ENCODE measurements at places on chromosomes 6 and 20. TPM values are rescaled to one million over a fixed set of nuclear protein-coding genes. Genes with fewer than 3 reads are reported as not detected.
A peak's percentile ranks its signal among the peaks of the same experiment; 100 is the strongest.

The RRAGD gene
- total RNA-seq, result 1.1 TPM

The GPX5 gene
- not detected for total RNA-seq

The EPPIN gene
- not detected for total RNA-seq

The KCNB1 gene
- 7.0 TPM for total RNA-seq

The SIRPD gene
- not detected for total RNA-seq

The ID1 gene
- 396 TPM for total RNA-seq

The ULBP3 gene
- 2.9 TPM for total RNA-seq

The FILIP1 gene
- total RNA-seq, result 0.03 TPM

The DPPA5 gene
- total RNA-seq, result not detected

DNA sequence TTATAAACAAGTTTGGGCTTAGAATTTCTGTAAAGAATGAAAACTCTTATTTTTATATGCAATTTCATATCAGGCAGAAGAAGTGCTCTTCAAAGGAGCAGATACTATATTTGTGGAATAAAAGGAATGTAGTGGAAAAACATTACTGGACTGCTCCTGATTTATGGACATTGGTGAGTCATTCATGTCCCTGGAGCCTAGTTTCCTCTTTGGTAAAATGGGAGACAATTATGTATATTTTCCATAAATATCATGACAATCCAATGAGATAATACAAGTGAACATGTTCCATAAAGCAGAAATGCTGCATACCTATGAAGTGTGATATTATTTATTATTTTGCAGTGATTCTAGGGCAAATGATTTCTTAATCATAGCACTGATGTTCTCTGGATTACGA lies 445.8 kb upstream of the CITED2 start:
- DNase-seq, result no peak

DNA sequence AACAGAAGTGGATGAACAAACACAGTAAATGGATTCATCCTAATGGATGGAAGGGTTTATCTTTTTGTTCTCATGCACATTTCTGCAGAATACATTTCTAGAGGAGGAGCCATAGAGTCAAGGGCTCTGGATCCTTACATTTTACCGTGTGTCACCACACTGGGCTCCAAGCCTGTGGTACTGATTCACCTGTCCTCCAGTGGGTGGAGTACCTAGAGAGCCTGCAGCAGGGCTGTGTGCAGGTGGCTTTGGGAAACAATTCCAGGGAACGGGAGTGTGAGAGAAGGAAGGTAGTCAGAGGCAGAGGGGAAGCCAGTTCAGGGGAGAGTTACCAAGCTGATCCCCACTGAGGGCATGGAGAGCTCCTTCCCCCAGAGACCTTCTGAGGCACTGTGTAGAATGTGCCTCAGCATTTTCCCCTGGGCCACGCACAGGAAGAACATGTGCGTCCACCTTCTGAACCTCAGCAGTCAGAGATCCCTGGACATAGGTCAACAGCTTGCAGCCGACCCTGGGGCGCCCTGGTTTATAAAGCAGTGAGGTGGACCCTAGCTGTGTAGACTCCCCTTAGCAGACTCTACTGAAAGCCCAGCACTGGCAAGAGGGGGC lies 85.3 kb upstream of the SLC22A23 start:
- no peak for DNase-seq

DNA sequence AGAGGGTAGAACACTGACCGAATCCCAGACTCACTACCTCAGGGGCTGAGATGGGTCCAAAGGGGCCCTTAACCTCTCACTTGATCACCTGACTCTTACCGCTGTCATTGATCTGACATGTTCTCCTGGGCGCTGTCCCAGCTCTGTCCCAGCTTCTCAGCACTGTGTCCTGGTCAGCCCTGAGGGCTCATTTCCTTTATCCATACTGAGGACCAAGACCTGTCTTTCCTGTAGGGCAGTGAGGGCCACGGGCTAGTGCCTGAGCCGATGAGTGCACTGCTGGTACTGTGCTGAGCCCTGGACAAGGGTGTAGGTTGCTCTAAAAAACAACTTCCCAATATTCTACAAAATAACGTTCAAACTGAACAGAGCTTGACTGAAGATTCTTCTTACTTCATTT lies 131.5 kb downstream of the MTHFD1L start:
- DNase-seq, result no peak

- DNase-seq, result no peak
These were observed 33.2 kb downstream of the ADGRF5 start for GRCh38 chr6:46888578-46888977.

DNA sequence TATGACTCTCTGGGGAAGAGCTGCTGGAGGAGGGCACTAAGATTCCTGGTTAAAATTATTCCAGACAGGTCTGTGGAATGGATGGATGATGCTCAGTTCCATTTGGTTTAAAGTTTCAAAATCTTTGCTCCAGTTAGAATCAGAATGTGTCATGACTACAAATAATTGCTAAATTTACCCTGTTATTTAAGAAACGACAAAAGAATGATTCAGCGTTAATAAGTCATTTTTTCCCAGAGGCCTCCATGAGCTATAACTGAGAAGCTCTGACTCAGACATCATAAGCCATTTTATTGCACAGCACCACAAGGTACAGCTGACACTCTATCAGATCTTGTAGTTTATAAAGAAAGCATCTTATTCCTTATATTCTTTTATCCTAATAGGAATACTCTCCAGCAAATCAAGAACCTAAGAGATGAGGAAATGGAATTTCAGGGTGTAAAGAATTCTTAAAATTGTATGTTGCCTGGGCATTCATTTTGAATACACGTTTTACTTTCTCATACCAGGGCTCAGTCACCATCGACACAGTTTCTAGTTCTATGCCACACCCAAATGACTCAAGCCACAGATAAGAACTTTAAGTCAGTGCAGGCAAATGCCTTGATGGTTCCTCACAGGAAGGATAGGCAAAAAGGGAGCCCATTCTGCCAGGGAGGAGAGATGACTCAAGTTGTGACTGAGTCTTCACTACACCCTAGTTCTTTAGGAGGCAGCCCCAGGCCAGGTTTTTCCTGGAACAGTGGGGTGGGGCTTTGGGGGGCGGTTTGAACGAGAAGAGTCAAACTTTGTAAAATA lies 636.0 kb downstream of the MMUT start:
- DNase-seq, result peak; percentile 97

DNA sequence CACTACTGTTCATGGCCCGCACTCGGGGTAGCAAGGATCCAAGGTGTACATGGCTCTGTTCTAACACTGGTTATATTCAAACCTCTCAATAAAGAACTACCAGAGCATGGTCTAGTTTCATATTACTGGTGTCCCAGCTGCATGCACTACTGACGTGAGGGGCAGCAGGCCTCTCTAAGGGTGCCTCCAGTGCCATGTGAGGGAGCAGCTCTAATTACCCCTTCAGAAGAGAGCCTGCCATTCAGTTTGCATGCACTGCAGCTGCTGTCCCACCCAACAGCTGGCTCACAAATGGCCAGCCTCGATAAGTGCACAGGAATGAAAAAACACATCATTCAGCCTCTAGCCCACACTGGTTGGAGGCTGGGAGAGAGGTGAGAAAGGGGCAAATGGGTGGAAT lies 85.2 kb downstream of the SMLR1 start:
- no peak for DNase-seq

DNA sequence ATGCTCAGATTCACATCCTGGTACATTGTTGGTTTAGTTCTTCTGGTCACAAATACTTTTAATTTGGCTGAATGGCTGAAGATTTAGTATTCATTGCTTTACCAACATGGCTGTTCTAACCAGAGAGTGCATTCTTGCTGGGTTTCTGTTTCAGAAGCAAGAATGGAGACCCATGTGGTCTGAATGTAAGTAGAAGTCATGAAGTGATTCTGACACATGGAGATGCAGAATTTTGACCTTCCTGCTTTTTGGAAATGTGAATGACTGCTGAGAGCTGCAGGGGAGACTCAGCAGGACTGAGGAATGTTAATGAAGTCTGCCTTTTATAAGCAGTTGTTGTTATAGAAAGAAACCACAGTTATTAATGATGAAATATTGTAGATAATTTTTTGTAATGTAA lies 576.1 kb upstream of the MARCKS start:
- no peak for DNase-seq

- no peak for DNase-seq
These were observed 44.7 kb upstream of the MLN start for GRCh38 chr6:33848484-33848883.

DNA sequence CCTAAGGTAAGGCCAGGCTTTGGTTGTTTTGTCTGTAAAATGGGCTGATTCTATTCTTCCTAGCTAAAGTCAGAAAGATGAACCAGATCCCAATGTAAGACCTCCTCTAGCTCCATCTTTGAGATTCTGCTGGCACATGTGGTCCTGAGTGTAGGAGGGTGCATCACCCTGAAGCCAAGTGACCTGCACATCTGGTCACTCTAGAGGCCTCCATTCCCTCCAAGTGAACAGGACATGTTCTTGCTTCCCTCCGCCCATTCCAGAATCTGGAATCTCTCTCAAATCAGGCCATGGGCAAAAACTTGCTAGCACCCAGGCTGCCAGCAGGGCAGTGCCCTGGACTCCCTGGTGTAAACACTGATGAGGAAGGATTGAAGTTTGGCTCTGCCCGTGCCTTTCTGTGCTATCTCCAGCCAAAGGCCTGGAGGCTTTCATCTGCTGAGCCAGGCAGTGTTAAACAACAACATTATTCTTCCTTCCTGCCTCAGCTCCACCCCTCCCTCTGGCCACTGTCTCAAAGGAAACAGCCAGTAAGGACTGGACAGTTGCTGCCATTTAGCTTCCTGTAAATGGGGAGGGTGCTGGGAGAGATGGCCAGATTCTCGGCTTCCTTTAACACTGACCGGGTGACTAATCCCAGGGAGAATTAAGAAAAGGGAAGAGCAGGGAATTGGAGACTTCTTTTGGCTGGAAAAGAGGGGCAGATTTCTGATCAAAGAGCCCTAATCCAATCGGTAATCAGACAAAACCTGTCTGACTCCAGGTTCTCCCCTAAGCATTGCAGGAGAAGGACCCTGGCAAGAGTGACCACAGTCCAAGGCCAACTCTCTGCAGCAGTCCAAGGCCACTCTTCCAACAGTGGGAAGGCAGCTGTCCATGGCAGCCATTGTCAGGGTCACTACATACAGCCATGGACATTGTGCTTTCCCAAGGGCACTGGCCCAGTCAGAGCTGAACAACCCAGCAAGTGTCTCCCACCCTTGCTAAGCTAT lies 19.5 kb upstream of the ADGRF1 start:
- DNase-seq, result peak; percentile 83

- DNase-seq, result no peak
These were observed 88.0 kb upstream of the ELOVL5 start for GRCh38 chr6:53436526-53437303.

DNA sequence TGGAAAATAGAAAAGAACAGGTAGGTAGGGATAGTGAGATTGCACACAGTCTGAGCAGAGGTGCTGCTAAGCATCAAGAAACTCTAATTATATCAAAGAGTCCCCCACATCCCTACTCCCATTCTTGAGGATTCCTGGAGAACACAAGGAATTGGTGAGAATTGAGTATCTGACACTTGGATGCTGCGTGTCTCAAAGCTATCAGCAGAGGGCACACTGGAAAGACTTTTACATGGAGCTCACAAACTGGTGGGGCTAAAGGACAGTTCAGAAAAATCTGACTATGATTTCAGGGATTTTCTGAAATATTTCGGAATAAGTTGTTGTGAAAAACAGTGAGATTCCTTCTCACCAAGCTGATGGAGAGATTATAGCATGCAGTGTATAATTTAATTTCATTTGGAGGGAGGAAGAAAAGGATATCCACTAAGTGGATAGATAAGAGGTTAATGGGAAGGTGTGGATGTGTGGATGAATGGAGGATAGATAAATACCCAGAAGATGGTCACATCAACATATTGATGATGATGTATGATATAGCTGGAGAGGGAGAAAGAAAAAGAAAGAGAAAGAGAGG lies 215.4 kb upstream of the DEFB112 start:
- DNase-seq, result peak; percentile 49

GRCh38 chr6:128499079-128499731 lies 21.2 kb downstream of the PTPRK start:
- no peak for DNase-seq

GRCh38 chr6:684831-685636 lies 7.9 kb downstream of the EXOC2 start:
- DNase-seq, result no peak

DNA sequence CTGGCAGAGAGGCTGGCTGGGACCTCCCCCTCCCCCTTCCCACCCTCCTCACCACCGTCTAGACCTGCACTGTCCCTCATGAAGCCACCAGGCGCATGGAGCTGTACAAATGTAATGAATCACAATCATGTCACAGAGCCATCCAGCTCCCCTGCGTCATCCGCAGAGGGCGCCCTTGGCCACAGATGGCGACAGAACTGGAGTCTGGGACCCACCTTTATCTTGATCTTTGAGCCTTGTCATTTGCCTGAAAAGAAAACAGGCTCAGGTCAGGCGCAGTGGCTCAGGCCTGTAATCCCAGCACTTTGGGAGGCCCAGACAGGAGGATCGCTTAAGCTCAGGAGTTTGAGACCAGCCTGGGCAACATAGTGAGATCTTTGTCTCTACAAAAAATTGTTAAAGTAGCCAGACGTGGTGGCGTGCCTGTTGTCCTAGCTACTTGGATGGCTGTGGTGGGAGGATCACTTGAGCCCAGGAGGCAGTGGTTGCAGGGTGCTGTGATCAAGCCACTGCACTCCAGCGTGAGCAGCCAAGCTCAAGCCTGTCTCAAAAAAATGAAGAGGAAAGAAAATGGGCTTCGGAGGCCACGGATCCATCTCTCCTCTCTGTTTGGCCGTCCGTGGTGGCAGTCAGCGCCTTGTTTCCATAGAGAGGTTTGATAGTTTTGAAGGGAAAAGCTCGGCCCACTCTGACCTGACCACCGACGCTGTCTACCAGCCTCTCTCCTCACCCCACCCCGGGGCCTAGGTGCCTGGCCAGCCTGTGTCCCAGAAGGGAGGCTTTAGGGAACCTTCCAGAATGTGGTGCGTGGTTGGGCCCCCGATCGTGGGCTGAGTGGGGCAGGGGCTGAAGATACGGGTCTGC lies 6.2 kb downstream of the COL9A3 start:
- DNase-seq, result no peak

GRCh38 chr6:31737315-31737990 lies 1.1 kb upstream of the CLIC1 start:
- DNase-seq, result no peak

DNA sequence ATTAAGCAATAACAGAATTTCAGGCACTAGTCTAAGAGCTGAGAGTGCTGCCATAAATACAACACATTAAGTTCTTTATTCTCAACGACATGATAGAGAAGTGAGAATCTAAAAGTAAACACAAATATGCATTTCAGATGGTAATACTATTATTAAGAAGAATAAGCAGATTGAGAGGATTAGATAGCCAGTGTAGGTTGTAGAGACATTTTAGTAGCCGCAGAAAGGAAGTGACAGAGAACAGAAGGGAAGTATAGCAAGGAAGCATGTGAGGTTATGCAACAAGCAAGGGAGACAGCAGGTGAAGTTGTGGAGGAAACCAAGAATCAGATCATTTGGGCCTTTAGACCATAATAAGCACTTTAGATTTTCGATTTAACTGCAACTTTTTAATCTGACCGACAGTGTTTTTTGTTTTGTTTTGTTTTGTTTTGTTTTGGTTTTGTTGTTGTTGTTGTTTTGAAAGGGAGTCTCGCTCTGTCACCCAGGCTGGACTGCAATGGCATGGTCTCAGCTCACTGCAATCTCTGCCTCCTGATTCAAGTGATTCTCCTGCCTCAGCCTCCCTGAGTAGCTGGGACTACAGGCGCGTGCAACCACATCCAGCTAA lies 737.0 kb upstream of the ADGRB3 start:
- no peak for DNase-seq

- no peak for DNase-seq
These were observed 128.9 kb downstream of the HIVEP2 start for GRCh38 chr6:142816031-142816430.

GRCh38 chr6:41088451-41088850 lies 15.7 kb downstream of the NFYA start:
- peak; percentile 4 for DNase-seq

GRCh38 chr6:148934539-148934938 lies 187.7 kb downstream of the UST start:
- peak; percentile 73 for DNase-seq

- no peak for DNase-seq
These were observed 78.2 kb upstream of the CST7 start for GRCh38 chr20:24870881-24871280.
